Stimulated activated CD8-positive, alpha-beta memory T cell treated with anti-CD3 and anti-CD28 coated beads, Interleukin-2, amount 100 ng/mL, for 1 hour (primary cell): ENCODE measurements at places on chromosomes 3 and 15.
A peak's percentile ranks its signal among the peaks of the same experiment; 100 is the strongest.

DNA sequence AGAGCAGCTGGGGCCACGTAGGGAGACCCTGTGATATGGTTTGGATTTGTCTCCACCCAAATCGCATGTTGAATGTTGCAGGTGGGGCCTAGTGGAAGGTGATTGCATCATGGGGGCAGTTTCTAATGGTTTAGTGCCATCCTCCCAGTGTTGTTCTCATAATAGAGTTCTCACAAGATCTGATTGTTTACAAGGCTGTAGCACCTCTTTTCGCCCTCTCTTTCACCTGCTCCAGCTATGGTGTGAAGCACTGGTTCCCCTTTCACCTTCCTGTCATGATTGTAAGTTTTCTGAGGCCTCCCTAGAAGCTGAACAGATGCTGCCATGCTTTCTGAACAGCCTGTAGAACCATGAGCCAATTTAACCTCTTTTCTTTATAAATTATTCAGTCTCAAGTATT is 198.9 kb upstream of the CBLB start:
- no peak for DNase-seq

- no peak for DNase-seq
Observed at GRCh38 chr3:37114251-37115145, 59.9 kb downstream of the LRRFIP2 start.

DNA sequence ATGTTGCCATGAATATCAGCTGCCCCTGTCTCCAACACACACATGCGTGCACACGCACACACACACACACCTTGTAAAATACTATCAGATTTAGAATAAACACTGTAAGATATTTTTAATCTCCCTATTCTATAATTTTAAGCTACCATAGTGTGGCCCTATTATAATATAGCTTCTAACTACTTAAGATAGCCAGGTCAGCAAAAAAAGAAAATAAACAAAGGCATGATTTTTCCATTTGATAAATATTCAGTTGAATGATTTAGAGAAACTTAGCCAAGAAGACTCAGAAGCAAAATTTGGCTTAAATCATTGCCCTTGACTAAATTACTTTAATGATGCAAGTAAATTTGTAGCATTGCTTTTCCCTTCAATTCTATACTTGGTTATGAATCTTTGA is 162.2 kb downstream of the ALCAM start:
- no peak for DNase-seq

- DNase-seq, result no peak
Observed at GRCh38 chr3:127233371-127233770, 40.4 kb downstream of the PRR23E start.

- DNase-seq, result no peak
Observed at GRCh38 chr15:53611145-53611920, 148.1 kb downstream of the WDR72 start.

DNA sequence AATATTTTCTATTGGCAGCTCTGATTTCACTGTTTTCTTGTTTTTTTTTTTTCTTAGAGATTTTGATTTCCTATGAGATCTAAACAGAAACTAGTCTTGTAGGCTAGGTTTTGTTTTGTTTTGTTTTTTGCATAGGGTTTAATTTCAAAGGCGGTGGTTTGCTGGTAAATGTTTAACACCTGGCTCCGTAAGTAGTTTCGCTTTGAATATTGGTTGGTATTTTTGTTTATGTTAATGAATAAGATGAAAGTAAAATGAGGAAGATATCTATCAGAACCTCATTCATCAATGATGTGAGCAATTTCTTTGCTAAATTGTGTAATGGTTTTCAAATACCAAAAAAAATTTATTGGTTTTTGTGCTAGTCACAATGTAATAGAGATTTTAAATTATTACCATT is 39.7 kb upstream of the TM4SF1 start:
- no peak for DNase-seq

DNA sequence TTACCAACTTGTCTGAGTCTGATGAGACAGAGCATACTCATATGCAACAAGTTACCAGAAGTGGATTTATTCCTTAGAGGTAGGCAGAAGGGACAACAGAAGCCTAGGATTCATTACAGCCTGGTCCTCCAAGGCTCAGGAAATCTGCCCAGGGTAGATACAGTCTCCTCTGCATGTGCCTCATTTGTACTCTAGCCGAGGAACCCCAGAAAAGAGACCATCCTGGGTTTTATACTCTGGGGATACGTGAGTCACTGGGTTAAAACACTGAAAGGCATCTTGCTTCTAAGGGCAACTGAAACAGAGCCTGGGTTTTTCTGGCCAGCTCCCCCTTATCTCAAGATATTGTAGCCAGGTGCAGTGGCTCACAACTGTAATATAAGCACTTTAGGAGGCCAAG is 45.6 kb downstream of the TLNRD1 start:
- no peak for DNase-seq

DNA sequence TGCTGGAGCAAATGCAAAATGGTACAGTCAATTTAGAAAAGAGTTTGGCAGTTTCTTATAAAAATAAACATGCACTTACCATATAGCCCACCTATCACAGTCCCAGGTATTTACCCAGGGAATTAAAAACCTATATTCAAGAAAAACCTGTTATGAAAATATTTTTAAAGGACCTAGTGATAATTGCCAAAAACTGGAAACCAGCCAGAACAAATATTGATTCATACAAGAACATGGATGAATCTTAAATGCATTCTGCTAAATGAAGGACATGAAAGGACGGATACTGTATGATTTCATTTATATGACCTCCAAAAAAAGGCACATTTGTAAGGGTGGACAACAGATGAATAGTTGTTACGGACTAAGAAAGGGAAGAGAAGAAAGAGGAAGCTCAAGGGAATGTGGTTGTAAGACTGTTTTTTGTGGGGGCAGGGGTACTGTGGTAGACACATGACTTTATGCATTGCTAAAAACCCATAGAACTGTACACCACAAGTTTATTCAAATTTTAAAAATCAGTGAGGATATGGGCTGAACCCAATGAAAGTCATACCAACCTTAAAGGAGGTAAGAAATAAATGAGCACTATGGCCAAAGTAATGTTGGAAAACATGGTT is 61.0 kb downstream of the ZBBX start:
- DNase-seq, result no peak

- peak; percentile 20 for DNase-seq
Observed at GRCh38 chr3:114221165-114221880, 16.1 kb downstream of the ZNF80 start.

DNA sequence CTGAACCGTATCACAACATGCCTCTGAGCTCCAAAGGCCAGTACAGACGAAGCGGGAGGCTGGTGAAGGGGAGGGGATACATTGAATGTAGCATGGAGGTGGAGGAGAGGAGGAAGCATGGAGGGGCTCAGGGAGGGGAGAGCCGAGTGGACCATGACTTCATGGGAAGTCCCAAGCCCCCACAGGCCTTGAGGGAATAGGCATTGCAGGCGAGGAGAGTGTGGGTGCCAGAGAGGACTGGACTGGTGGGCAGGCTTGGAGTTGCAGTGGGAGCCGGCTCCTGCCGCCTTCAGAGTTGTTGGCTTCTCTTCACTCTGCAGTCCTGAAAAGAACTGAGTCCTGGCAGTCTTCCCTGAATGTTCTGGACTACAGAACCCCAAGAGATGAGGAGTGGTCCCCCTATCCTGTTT is 3.3 kb upstream of the RNU6-1 start:
- DNase-seq, result no peak

GRCh38 chr3:126743781-126744180 is 39.7 kb downstream of the CHCHD6 start:
- no peak for DNase-seq

- no peak for DNase-seq
Observed at GRCh38 chr15:68429691-68430470, 2.1 kb downstream of the ITGA11 start.

DNA sequence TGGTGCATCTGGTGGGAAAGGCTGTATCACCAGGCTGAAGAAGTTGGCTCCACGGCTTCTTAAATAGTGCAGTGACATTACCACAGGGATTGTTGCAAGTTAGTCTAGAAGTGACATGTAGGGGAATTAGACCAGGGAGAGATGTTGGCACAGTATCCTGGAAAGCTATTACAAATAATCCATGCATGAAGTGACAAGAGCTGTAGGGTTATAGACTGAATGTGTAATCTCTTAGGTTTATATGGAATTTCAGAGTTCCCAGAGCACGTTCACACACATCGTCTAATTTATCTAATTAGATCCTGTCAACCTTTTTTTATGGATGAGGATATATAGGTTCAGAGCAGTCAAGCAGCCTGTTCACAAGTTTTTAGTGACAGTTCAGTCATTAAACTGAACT is 37.3 kb upstream of the APH1B start:
- DNase-seq, result no peak

- no peak for DNase-seq
Observed at GRCh38 chr3:58037141-58037910, 29.1 kb downstream of the FLNB start.

- no peak for DNase-seq
Observed at GRCh38 chr3:116087426-116087825, 357.9 kb downstream of the LSAMP start.

- DNase-seq, result no peak
Observed at GRCh38 chr3:183247011-183247589, 6.0 kb upstream of the B3GNT5 start.

DNA sequence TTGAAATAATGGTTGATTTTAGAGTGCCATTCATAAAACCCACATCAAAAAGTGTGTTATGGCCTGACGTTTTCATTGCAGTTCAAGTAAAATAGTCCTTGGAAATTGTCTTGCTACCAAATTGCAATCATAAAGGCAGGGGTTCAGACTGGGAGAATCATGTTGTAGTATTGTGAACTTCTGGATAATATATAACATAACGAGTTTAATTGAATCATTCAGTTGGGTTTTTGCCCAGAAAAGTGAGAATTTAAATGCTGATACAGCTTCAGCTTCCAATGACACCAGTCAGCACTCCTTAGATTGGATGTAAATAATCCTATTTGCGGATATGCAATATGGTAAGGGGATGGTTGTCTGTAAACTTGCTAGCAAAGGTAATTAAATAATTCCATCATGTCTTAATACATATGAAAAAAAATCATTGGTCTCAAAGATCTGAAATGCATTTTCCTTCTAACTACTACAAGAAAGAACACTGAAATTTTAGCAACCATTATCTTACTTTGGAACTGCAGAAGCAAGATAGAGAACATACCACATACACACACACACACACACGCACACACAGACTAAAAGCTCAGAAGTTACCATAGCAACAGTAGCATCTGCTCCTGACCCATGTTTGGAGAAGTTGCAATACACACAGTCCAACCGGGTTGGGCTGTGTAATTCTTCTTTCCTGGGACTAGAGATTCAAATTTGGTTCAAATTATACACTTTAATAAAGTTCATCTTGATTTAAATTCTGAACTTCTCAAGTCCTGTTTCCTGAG is 686.2 kb upstream of the NR2F2 start:
- no peak for DNase-seq

DNA sequence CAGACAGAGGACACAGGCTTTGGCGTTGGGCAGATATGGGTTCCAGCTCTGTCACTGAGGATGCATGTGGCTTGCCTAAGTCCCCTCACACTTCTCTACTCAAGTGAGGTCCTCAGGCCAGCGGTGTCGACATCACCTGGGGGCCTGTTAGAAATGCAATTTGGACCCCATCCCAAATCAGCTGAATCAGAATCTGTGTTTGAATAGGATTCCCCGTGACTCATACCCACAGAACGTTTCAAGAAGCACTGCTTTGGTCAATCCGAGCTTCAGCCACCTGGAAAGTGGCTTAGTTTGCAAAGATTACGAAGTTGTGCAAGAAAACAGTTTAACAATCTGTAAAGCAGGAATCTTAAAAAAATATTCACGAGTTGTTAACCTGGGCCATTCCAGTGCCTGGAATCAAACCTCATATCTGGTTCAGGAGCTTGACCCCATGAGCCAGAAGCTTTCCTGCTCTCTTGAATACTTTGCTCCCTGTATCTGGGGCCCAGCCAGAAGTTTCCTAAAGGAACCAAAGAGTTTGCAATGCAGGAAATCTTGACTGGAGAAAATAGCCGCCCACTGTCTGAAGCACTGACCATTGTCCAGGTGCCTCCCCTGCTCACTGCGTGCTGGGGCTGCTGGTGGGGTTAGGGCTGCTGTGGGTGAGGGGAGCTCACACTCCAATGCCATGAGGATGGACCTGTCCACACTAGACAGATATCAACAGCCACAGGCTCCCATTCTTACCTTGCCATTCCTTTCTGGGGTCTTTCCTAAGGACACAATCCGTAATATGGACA is 208.5 kb upstream of the LINGO1 start:
- DNase-seq, result no peak

DNA sequence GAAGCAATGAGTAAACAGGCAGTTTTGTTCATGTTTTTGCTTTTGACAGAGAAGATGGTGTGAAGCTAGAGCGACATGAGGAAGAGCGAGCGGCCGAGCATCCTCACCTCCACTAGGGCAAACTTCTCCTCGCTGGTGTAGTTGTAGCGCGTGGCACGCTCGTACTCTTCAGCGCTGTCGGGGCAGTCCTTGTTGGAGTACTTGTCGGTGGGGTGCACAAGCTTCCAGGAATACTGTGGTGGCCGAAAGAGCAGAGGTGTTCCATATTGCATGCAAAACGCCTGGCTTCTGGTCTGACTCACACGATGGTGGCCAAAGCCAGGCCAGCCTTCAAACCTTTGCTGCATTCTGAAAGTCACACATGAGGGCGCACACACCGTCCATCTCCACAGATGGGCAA is 54.3 kb downstream of the CYFIP1 start:
- no peak for DNase-seq

GRCh38 chr15:100849021-100849854 is 30.4 kb upstream of the ALDH1A3 start:
- DNase-seq, result peak; percentile 36

DNA sequence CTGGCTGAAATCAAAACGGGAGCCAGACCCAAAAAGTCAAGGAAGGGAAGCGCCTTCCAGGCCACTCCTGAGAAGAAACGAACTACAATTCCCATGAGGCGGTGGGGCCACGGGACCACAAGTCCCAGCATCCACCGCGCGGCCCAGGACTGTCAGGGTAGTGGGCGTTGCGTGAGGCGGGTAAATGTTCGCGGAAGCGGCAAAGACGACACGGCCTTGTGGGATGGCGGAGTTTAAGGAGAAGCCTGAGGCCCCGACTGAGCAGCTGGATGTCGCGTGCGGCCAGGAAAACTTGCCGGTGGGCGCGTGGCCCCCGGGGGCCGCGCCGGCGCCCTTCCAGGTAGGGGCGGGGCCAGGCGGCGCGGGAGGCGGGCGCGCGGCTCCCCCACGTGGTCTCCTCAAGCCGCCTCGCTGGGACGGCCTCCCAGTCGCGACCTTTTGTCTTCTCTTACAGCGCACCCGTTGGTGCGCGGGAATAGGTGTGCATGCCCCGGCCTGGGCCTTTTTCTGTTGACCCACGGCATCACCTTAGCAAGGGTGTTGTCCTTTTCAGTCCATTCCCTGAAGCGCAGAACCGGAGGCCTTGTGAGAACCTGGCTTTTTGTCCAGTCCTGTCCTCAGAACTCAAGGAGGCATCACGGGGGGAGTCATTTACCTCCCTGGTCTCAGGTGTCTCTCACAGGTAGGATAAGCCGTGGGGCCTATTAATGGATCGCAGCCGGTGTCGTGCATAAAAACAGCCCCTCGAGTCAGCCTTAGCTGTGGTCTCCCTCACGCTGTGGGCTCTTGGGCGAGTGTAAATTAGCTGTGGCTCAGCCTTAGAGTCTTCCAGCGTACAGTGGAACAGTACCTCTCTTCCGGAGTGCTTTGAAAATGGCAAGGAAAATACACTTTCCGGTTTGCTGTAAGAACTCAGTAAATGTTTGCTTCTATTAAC is at the start of gene SETMAR:
Gene SETMAR (plus strand): TSS at position 183 of the 937 bp plus-strand sequence. CDS start 2 bp downstream, at position 185.
- peak; percentile 49 for DNase-seq

- no peak for DNase-seq
Observed at GRCh38 chr15:89665449-89666181, 10.3 kb upstream of the KIF7 start.

- DNase-seq, result no peak
Observed at GRCh38 chr15:52221730-52222129, 30.5 kb upstream of the GNB5 start.
